Activated CD8-positive, alpha-beta memory T cell treated with anti-CD3 and anti-CD28 coated beads for 1 hour (primary cell): ENCODE measurements at places on chromosomes 4 and X.

DNA sequence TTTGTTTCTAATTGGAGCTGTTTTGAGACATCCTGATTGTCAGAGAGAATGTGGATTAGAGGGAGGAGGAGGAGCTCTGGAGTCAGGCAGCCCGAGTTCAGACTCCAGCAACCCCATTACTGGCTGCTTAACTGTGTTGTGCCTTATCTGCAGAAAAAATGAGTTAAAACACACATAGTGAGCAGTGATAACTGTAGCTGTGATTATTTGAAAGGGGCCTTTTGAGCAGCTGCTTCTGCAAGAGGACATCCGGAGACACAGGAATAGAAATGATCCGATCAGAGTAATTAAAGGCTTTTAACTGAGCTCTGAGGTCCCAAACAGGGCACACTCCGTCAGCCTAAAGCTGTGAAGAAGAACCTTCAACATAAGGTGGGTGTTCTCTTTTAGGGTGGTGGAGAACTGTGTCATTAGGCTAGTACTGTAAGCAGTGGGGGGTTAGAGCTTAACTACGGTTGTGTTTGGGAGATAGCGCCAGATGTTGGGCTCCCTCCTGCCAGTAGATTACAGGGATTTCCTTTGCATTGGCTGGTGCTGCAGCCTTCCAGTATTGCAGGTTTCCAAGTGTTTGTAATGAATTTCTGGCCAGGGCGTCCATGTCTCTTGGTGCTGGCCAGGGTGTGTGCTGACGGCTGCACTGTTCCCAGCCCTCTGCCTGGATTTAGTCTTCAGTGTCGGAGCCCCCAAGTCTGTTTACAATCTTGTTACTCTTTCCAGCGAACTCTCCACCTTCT, 24.3 kb downstream of the ADD1 start:
- no peak for DNase-seq

GRCh38 chr4:4507923-4508322, 33.9 kb downstream of the STX18 start:
- no peak for DNase-seq

DNA sequence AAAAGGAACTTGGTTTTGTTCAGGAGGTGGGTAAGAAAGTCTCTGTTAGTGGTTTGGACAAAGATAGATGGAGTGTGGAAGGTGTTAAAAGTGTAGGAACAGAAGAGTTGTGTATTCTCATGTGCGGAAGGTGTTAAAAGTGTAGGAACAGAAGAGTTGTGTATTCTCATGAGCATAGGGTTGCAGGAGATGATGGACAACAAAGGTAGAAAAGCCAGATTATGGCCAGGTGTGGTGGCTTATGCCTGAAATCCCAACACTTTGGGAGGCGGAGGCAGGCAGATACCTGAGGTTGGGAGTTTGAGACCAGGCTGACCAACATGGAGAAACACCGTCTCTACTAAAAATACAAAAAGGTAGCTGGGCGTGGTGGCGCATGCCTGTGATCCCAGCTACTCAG, 2.5 kb downstream of the RPL34 start:
- no peak for DNase-seq

DNA sequence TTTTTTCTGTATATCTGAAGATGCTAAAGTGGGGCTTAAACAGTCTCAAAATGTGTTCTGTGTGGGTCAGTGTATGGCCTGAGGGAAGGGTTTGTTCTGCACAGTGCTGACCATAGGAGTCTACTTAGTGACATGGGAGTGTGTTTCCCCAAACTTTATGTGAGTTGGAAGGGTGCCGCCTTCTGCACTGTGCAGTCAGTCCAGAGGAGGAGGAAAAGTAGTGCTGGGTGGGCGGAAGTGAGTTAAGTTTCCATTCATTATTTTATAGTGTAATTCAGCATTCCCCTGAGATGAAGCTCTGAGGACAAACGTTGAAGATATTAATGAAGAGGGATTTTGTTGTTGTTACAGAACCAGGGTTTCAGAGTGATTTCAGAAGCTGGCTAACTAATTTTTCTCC, 2.9 kb downstream of the CHST7 start:
- DNase-seq = no peak

GRCh38 chrX:54166915-54167314, 16.1 kb downstream of the FAM120C start:
- DNase-seq = no peak

DNA sequence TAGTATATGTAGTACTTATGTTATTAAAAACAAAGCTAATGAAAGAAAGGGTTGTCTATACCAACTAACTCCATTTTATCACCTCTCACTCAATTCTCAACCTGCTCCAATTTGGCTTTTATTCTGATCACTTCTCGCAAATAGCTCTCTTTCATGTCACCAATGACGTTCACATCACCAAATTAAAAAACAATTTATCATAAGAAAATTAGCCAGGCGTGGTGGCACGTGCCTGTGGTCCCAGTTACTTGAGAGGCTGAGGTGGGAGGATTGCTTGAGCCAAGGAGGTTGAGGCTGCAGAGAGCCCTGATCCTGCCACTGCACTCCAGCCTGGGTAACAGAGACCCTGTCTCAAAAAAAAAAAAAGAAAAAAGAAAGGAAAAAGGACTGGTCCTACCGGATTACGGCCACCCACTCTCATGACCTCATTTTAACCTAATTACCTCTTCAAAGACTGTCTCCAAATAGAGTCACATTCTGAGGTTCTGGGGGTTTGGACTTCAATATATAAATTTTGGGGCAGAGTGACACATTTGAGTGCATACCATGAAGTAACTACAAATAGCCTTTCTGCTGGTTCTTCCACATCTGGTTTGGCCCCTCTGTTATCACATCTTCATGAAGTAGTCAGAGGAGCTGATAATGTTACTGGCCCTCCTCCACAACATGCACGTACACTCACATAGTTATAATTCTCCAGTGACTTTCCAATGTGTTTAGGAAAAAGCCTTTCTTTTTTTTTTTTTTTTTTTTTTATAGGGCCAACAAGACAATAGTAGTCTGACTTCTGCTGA, 15.8 kb upstream of the RBMX start:
- DNase-seq = no peak

DNA sequence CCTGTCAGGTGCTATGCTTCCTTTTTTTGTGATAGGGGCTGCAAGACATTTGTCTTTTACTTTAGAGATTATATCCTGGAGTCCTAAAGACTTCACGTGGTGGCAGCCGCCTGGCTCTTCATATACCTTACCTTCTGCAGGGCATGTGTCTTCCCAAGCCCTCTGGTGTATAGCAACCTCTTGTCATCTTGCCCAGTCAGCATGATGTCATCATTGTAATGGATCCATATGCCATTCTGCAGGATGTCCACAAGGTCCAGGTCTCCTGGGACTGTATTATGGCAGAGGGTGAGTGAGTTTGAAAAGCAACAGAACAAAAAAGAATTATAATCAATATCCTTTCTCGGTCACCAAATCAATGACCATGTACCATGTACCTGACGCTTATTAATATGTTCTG, 82.2 kb upstream of the SCOC start:
- no peak for DNase-seq

DNA sequence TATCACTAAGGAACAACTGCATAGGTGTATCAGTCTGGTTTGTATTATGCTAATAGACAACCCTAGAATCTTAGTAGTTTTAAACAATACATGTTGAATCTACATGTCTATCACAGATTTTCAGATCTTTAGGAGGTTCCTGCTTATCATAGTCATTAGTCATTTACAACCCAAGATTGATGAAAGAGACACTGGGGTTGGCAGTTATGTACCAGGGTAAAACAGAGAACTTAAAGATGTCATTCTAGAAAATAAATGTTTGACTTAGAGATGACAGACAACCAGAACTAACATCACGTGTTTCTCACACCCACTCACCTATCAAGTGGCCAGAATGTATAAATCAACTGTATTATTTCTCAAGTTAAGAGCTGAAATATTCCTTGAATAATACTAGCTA, 181.9 kb downstream of the PABPC4L start:
- no peak for DNase-seq

- no peak for DNase-seq
Observed at GRCh38 chrX:44483965-44484606, 58.6 kb downstream of the FUNDC1 start.

DNA sequence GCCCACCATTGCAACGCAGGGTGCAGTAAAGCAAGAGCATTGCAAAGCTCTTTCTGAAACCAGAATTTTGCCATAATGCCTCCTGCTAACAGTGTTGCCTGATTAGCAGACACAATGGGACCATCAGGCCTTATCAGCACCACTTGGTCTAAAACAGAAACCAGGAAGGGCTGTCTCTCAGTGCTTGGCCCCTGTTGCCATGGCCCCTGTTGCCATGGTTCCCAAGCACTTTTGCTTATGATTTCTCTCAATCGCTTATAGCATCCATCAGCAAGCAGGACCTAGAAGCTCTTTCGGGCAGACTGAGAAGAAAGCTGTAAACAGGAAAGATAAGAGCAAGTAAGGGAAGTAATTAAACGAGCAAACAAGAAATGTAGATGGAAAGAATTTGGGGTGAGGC, 36.8 kb downstream of the RTL5 start:
- peak; percentile 37 for DNase-seq
